ENCODE measurements at places on chromosomes 1 and 21.
A peak's percentile ranks its signal among the peaks of the same experiment; 100 is the strongest.

- no peak for DNase-seq
Observed at GRCh38 chr1:201647094-201647493, 108.2 kb downstream of the NAV1 start.

- DNase-seq, result no peak
Observed at GRCh38 chr21:22062472-22063139, 1064.4 kb downstream of the NCAM2 start.

- DNase-seq, result peak; percentile 12
Observed at GRCh38 chr1:77975907-77976306, 3.0 kb downstream of the FUBP1 start.

DNA sequence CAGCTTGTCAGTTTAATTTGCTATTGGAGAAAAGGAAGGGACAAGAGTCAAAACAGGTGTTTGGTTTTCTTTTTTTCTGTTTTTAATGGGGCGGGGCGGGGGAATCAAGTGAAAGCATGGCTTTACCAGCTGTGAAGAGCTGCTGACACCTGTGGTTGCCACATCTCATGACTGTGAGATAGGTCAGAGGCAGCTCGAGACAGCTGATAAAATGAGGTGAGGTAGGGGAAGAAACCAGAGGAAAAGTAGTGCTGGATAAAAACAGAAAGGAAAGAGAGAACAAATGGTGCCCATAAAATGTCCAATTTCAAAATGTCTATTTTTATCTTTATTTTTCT is 272.3 kb downstream of the NEGR1 start:
- DNase-seq, result no peak

DNA sequence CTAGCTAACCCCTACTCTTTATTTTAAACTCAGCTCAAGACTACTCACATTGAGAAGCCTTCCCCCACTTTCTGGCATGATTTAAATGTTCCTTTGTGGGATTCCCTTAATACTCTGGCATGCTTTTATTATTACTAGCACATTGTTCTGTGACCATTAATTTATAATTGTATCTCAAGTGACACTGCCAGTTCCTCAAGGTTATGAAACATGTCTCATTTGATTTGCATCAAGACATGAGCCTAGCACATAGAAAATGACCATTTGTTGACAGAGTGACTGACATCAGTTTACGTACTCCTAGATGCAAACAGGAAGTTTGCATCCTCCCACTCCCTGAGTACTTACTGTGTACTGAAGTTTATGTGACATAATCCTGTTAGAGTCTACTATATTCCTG is 15.2 kb downstream of the RGS4 start:
- peak; percentile 66 for DNase-seq

GRCh38 chr1:52423771-52424170 is 19.4 kb downstream of the PRPF38A start:
- DNase-seq, result no peak

DNA sequence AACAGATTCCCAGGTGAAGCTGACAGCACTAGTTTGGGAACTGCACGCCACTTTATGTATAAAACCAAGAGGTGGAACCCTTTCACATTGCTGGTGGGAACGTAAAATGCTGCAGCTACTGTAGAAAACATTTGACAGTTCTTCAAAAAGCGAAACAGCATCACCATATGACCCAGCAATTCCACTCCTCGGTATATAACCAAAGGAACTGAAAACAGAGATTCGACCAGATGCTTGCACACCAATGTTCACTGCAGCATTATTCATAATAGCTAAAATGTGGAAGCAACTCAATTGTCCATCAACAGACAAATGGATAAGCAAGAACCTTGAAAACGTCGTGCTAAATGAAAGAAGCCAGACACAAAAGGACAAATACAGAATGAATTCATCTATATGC is 17.5 kb downstream of the RSPH1 start:
- no peak for DNase-seq

DNA sequence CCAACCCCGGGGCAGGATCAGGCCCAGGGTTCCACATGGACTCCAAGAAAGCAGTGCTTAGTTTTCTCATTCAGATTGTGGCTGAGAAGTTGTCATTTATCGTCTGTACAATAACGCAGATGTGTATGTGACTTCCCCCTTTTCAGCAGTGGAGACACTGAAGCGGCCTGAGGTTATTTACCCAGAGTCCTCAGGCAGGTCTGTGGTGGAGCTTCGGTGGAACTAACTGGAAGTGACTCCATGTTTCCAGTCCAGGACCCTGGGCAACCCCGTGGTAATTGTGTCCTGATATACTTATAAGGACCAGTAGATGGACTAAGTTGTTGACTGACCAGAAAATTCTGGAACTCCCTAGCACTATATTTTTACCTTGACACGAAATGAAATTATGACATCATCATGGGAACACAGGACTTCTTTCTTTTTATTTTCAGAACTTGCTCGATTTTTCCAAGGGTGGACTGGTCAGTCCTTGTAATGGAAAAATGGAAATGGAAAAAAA is 1.0 kb upstream of the IER5 start:
- DNase-seq, result no peak

- DNase-seq, result no peak
Observed at GRCh38 chr21:34619841-34620665, 5.1 kb upstream of the RCAN1 start.

DNA sequence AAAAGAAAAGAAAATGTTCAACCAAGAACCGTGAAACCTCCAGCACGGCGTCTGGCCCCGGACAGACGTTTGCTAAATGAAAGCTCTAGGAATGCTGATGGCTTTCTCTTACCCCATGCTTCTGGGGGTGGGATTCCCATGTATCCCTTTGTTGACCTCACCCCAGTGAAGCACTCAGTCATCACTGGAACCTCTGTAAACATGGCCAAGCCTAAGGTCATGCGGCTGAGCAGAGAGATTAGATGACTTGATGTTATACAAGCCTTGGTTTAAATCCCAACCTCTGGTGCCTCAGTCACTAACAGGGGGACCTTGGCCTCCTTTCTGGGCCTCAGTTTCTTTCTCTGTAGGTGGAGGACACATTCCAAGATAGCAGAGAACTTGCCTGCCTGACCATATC is 2.8 kb upstream of the MYOM3 start:
- DNase-seq, result no peak

GRCh38 chr1:144551107-144551542 is 41.6 kb upstream of the PPIAL4F start:
- DNase-seq, result no peak

DNA sequence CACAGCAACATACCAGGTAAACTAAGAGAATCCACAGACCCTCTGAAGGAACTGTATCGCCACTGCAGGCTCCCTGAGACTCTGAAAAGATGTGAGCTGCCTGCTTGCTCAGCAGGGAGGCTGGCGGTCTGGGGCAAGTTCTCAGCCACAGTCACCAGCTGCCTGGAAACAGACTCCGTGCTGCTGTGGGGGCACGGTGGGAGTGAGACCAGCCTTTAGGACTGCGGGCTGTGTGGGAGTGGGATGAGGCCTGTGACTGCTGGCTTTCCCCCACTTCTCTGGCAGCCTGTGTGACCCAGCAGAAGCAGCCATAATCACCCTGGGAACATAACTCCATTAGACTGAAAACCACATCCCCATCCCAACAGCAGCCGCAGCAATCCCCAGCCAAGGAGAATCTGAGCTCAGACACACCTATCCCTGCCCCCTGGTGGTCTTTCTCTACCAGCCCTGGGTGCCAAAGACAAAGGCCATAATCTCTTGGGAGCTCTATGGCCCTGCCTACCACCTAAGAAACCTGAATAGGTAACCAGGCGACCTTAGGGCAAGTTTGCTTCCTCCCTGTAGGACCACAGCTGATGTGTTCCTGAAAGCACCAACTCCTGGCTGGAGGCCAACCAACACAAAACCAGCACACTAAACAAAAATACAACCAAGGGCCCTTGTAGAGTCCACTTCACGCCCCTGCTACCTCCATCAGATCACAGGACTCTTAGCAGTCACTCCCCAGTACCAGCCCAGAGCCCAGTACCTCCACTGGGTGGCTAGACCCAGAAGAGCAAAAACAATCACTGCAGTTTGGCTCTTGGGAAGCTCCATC is 151.5 kb downstream of the SMYD3 start:
- no peak for DNase-seq

DNA sequence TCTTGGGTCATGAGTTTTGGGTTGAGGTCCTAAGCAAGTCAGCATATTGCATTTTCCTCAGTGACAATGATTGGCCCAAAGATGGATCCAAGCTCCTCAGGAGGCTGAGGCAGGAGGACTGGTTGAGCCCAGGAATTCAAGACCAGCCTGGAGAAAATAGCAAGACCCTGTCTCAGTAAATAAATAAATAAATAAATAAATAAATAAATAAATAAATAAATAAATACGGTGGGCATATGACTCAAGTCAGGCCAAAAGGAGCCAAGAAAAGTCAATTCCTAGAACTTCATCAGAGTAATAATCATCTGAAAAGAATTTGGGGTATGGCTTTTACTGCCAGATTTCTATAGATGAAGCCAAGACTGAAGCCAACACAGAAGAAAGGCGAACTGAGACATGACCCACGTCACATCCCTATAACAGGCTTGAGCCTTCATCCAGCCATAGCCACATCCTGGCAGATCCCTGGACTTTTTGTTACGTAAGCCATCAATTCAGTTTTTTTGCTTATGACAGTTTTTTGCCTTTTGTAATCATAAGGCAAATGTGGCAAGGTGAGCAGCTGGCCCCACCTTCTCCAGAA is 88.5 kb upstream of the NFASC start:
- DNase-seq, result no peak

DNA sequence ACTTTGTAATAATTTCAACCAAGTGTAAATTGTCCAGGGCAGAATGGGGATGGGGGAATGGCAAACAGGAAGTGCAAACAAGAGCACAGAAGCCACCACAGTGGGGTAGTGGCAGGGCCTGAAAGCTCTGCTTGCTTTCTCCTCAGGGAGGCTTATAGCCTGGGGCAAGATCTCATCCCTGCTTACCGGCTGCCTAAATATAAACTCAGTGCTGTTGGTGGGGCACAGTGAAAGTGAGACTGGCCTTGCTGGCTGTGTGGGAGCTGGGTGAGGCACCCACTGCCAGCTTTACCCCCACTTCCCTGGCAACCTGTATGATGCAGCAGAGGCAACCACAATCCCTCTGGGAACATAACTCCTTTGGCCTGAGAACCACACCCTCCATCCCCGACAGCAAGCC is 15.2 kb downstream of the STYXL2 start:
- no peak for DNase-seq

DNA sequence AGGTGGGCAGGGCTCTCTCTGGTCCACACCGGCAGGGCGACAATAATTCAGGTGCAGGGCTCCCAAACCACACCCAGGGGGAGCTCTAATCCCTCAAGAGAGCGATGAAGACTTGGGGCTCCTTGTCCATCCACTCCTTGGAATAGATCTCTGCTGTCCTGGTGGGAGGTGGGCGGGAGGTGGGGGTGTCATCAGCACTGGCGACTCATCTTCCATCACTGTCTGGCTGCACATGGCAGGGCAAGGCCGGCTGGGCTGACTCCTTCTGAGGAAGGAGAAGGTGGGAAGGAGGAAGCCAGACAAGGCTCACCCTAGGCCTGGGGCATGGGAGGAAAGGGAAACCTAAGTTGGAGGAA is 29.3 kb downstream of the TNNT2 start:
- peak; percentile 64 for DNase-seq

- DNase-seq, result no peak
Observed at GRCh38 chr1:22812993-22813790, 102.6 kb downstream of the EPHB2 start.

GRCh38 chr1:46813858-46814396 is 15.1 kb downstream of the CYP4B1 start:
- no peak for DNase-seq

- no peak for DNase-seq
Observed at GRCh38 chr1:56045477-56045876, 533.9 kb downstream of the PLPP3 start.

GRCh38 chr1:209624558-209625549 is 27.4 kb downstream of the LAMB3 start:
- no peak for DNase-seq

DNA sequence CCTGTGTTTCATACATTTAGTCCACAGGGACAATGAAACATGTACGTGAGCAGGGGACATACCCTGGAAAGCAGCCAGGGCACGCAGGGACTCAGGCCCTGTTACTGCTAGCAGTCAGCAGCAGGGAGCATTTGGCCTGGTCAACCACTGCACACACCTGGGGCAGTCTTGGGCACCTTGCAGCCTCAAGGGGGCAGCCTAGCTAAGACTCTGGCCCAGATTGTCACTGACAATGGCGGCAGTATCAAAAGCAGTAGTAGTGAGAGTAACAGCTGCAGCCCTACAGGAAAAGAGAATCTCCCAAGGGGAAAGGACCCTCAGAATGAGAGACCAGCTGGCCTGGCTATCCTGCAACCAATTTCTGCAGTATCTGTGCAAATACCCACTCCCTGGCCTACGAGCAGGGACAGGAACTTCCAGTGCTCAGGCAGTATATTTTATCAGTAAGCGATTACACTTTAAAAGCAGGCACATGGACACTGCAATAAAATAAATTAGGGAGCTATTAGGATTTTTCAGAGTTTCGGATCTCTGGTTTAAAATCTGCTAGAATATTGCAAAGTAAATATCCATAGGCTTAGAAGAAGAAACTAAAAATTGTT is 475.6 kb downstream of the LTN1 start:
- peak; percentile 54 for DNase-seq

DNA sequence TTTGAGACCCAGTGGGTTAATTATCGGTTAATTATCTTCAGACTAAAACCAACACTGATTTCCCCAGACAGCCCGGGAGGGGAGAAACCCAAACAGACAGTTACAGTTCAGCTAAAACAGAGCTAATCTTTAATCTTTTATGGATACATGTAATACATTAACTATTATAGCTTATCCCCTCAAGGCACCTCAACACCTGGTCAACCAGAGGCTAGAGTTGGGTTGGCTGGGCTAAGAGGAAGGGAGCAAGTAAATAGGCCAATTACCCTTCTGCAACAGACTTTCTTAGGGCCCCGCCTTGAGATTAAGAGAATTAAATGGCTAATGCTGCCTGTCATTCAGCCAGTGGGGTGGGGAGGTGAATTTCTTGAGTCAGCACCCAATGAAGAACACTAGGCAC is 6.6 kb upstream of the MED18 start:
- DNase-seq, result peak; percentile 21

DNA sequence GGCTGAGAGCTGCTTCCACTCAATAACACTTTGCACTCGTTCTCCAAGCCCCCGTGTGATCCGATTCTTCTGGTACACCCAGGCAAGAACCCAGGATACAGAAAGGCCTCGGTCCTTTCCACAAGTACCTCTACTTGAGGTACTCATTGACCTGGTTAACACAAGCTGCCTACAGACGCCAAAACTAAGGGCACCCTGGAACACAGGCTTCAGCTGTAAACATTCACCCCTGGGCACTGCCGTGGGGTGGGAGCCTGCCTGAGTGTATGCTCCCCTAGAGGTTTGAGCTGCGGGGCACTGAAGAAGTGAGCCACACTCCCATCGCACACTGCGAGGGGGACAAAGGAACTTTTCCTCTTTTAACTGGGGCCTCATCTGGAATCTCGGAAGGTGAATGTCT is 30.5 kb downstream of the LRRC3 start:
- DNase-seq, result no peak

GRCh38 chr1:114078116-114078515 is 75.6 kb downstream of the SYT6 start:
- DNase-seq, result no peak

DNA sequence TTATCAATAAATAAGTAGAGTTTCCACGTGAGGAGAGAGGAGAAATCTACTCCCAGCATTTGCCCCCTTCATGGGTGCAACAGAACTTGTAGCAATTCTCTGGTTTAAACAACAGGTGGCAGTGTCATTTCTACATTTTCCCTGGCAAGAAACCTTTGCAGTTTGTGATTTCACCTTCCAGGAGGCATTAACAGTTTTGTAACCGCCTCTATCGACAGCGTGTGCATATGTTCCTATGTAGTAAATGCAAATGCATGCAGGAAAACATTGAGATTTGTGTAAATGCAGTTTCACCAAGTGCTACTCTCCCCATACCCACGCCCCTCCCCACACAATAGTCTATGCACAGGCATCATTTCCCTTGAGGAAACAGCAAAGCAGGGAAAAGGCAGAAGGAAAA is 494.7 kb downstream of the SMYD3 start:
- peak; percentile 47 for DNase-seq
